ENCODE measurements at places on chromosomes 6 and 20.

- no peak for DNase-seq
Measured at GRCh38 chr6:137968455-137968804, 101.4 kb downstream of the TNFAIP3 start.

DNA sequence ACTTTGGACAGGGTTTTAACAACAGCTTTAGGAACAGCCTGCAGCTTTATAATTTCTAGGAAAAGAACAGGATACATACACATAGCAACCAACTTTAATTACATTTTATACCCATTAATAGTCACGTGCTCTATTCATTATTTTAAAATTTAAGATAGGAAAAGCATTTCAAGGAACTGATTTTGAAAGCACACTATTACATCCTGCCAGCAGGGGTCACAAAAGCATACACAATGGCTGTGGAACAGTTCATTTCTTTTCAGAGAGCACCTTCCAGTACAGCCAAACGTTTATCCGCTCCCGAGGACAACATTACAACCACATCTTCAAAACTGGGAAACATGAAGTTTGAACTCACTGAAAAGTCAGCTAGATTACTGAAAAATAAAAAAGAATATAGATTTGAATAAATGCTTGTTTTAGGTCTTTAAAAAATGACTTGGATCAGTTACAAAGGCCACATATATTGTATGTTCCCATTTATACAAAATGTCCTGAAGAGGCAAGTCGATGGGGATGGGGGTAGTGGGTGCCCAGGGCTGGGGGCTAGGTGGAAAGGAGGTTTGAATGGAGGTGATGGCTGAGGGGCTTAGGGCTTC is 104.6 kb upstream of the EXOC2 start:
- peak; percentile 8 for DNase-seq

DNA sequence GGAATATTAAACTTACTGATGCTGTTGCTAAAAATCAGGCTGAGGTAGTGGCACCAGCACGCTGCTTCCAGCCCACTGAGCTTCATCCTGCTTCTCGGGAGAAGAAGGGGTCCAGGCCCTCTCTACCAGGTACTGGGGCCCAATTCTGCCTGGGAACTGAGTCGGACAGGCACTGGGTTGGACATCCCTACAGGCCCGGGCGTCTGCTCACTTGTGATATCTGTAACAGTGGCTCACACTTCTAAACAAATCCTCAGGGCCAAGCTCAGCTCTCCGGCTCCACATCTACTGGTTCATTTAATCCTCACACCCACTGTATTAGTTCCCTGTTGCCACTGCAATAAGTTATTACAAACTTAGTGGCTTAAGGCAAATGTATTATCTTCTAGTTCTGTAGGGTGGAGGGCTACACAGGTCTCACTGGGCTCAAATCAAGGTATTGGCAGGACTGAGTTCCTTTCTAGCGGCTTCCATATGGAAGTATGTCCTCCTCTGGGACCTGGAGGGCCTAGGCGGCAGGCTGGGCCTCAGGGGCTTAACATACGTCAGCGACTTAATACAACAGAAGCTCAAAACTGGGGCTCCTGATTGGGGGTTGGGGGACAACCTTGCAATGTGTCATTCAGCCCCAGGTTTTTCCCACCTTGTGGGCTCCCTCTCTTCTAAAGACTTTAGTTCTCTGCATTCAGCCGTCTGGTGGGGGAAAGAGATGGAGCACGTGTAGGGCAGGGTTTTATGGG is 1.6 kb upstream of the KCNK15 start:
- no peak for DNase-seq

GRCh38 chr6:127319686-127320085 is 23.7 kb downstream of the ECHDC1 start:
- DNase-seq = no peak

DNA sequence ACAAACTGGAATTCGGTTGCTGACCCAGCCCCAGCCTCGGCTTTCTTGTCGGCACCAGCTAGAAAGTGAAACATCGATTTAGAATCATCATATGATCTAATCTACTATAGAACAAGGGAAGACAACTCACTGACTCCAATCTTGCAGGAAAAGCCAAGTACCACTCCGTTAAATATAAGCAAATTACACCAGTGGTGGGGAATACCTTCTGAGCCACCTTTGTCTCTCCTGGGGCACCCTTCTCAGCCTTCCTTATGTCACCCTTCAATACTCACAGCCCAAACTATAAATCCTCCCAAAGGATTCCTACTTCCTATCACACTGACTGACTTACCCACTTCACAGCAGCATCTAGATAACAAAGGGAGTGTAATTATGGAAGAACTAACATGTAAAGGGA is 7.5 kb downstream of the RPS10 start:
- DNase-seq = no peak

- no peak for DNase-seq
Measured at GRCh38 chr6:151254451-151255081, 14.8 kb downstream of the AKAP12 start.

- no peak for DNase-seq
Measured at GRCh38 chr6:33957892-33958525, 154.2 kb upstream of the MLN start.

DNA sequence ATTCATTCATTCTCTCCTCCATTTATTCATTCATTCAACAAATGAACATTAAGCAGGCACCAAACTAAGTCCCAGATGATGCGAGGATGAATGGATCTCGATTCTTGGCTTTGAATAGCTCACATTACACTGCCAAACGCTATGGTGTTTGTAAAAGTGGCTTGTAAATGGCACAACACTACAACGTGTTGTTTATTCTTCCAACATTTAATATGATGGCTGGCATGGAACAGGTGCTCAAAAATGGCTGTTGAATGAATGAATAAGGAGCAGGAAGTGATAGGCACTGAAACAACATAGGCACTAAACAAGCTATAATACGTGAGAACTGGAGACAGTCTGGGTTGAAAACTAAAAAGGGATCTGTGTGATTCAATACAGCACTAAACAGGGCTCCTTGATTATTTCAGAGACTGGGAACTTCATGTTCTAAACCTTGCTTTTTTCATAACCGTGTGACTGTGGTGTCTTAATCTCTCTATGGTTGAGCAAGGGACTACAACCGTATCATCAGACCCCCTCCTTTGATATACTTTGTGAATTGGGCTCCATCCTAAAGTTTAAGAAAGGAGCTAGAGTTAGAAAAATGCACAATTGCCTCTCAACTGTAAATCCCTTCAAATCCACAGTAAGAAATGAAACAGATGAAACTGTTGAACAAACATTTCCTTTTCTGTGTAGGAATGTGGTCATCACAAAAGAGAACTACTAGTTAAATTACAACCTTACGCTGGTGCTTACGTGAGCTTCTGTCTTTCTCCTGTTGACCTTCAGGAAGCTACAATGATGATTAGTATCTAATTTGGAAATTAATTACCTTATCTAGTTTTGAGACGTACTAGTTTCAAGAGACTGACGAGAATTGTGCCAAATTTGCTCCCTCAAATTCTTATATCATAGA is 16.9 kb upstream of the SLC16A10 start:
- DNase-seq = no peak

GRCh38 chr6:130697995-130698535 is 129.1 kb upstream of the SMLR1 start:
- DNase-seq = no peak

DNA sequence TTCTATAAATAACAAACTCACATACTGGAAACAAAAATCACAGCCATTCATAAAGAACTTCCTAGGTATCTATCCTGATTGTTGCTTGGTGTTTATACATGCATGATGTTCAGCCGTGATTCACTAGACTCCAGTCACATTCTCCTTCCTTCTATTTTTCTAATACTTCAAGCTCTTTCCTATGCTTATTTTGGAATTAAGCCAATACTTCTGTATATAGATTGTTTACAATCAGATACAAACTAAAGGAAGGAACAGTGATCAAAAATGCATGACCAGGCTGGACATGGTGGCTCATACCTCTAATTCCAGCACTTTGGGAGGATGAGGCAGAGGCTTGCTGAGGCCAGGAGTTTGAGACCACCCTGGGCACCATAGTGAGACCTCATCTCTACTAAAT is 377.5 kb upstream of the IRAK1BP1 start:
- no peak for DNase-seq

GRCh38 chr6:117906507-117906957 is 532 bp upstream of the SLC35F1 start:
- no peak for DNase-seq

- DNase-seq = no peak
Measured at GRCh38 chr6:37551867-37552266, 52.2 kb upstream of the CCDC167 start.

GRCh38 chr20:25309395-25310267 is 61.7 kb downstream of the PYGB start:
- DNase-seq = no peak
